SK-N-SH (cell line): ENCODE measurements at places on chromosomes 2 and 18.

DNA sequence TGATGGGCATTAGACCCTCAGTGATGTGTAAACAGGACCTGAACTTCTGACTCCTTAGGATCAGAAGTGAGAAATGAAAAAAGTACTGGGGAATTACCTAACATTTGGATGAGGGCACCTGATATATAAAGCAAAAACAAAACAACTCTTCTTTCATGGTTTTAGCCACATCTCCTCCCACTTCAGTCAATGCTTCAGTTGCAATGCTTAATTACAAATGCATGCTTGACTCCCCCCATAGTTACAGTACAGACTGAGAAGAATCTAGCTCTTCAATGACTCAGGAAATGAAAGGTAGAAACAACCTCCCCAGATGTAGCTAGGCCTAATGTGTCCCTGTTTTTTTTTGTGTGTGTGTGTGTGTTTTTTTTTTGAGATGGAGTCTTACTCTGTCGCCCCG is 276.8 kb upstream of the POU3F3 start:
- DNase-seq: no peak

DNA sequence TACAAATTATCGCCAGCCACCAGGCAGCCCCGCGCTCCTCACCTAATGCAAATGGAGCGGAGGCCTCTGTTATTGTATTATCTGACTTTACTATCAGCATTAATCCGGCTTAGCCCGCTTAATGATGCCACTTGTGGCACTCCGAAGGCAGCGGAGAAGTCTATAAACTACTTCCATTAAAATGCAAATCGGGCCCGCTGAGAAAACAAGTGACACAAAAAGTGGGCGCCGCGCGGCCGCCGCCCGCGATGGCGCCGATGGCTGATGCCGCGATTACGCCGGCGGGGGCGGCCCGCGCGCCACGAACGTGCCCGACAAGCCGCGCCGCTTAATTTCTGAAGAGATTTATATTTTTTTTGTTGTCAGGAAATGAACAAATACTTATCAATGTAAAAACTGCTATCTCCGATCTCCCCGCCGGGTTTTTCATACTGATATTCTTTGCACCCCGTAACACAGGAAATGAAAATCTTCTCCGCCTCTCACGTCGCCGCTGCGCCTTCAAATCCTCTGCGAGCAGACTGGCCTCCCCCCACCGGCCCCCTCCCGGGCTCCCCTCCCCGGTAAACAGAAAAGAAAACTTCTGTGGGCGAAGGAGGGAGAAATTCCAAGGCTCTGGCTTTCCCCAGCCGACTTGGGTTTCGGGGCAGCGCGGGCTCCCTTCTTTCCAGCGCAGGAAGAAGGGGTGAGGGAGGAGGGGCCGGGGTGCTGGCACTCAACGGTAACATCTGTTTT is 221.8 kb downstream of the INSIG2 start:
- peak; percentile 28 for DNase-seq

GRCh38 chr2:190980630-190981209 is 33.3 kb downstream of the STAT1 start:
- no peak for DNase-seq

GRCh38 chr2:69563021-69563420 is 80.5 kb downstream of the AAK1 start:
- DNase-seq: no peak

DNA sequence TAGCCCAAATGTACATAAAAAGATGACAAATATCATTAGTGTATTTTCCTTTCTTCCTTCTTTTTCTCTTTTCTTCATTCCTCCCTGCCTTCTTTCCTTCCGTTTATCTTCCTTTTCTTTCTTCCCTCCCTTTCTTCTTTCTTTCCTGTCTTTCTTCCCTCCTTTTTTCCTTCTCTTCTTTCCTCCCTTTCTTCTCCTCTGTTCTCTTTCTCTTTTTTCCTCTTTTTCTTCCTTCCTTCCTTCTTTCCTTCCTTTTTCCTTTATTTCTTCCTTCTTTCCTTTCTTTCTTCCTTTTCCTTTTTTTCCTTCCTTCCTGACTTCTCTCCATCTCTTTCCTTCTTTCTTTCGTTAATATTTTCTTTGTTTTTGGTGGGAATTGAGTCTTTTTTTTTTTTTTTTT is 256.9 kb upstream of the CNTNAP5 start:
- no peak for DNase-seq

GRCh38 chr2:236177604-236177966 is 9.4 kb upstream of the GBX2 start:
- DNase-seq: peak; percentile 87

DNA sequence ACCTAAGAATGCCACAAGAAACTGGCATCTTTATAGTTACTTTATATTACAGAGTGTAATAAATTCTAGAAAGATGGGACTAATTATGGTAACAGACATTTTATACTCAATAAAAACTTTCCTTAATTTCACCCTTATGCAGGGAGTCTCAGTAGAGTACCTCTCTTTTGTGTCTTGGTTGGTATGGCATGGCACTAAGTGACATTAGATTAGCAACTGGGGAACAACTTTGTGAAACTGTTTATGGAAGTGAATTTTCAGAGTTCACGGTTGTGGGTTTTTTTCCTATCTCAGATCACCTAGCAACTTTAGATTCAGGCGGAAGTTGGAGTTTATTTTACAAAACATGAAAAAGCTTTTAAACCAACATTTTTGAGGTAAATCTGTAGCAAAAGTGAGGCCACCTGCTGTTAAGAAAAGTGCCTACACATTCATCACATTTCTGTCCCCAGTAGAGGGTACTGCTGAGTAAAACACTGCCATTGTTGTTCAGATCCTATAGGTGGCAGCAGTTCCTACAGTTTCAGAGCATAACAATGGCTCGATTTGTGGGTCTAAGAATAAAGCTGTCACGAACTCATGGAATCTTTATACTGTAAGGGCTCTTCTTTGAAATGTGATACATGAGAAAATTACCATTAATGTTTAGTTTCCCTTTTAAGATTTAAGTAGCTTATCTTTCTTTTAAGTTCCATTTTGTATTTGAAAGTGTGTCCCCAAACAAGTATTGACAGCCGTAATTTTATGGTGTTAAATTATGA is 117.6 kb downstream of the CAMKMT start:
- DNase-seq: peak; percentile 81

DNA sequence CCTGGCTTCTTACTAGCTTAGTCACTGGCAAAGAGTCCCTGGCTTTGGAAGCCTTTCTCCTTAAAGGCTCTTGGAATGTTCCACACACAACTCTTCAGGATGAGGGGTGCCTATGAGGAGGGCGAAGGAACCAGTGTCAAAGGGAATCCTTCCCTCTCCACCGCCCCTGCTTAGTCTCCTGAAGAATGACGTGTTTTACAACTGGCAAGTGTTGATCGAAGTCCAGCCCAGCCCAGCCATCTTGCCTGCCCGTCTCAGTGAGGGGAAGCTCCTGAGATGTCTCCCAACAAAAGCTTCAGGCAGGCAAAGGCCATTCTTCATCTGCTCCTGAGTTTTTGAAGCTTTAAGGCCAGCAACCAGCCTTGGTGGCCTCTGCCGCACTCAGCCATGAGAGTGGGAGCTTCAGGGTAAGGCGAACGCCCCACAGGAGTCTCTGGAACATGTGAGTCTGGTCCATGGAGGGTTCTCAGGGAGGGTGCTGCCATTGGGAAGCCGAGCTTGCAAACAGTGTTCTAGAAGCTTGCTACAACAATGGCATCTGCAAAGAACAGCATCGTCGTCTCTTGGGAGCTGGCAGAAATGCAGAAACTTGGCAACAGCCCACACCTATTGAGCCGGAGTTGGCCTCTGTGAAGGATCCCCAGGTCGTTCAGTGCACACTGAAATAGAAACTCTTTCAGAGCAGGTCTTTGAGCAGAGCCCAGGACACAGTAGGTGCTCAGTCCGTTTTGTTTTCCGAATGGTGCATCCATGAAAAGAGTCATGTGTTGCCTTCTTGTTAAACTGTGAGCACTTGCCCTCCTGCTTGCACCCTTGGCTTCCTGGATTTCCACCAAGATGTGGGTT is 220.7 kb downstream of the SEPTIN10 start:
- no peak for DNase-seq
